ENCODE measurements at places on chromosomes 1 and 21.

GRCh38 chr1:39564941-39565340, 11.6 kb downstream of the PABPC4 start:
- DNase-seq, result no peak

DNA sequence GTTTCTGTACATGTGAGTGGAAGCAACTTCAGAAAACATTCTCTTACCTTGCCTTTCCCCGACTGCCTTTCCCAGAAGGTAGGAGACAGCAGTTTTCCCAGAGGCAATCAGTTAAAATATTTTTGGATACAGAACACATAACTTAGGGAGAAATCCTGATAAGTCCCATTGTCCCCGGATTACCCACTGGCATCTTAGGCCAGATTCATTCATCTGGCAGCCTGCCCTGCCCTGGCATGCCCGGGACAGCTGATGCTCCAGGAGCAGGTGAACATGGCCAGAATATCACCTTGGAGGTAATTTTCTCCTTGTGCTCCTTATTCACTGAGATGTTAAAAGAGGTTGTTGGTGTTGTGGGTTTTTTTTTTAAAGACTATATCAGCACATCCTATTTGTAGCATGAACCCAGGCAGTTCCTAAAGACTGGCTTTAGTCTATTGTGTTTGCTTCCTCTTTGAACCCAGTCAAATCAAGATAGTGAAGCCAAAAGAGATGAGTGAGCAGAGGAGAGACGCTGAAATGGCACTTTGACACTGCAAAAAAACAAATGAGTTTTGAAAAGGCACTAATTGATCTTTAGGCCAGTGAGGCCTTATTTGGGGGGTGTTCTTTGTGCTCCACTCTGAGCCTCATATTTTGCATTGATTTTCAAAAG, 139.6 kb downstream of the PLPP3 start:
- no peak for DNase-seq

DNA sequence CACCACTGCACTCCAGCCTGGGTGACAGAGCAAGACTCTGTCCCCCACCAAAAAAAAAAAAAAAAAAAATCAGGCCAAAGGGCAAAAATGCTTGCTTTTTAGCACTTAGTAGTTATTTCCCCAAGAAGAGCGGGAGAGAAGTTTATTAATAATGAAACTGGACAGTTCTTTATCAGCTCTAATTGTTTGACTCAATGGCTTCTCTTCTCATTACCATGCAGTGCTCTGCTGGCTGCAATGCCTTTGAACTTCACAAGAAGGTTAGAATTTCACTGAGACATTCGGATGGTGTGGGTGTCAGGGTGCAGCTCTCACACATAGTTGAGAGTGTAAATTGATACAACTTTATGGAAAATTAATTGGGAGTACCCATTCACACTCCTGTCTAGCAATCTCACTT, 63.7 kb downstream of the EDARADD start:
- DNase-seq, result no peak

DNA sequence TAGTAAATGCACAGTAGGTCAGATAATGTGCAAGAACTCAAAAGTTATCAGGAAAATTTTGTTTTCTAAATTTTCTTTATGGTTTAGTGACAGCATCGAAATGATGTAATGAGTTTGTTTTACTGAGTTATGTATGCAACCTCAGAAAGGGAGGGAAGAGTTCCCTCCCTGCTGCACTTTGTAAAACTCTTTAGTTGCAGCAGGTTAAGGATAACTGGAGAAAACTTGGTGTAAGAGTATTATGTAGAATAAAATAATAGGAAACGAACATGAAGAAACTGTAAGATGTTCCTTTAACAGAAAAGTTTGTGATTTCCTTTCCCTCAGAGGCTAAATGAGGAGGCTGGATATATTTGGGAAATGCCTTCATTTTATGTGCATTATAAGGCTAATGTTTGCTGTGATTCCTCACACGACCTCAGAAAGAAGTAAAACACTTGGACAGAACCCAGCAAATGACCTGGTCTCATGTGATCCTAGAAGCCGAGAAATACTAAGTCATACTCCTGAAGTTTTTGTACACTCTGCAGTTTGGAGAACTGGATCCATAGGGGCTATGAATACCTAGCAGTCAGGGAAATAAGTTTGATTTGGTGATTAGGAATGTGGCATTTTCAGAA, 35.4 kb downstream of the ADGRL2 start:
- no peak for DNase-seq

- no peak for DNase-seq
Measured at GRCh38 chr1:40344597-40344996, 27.5 kb upstream of the COL9A2 start.

DNA sequence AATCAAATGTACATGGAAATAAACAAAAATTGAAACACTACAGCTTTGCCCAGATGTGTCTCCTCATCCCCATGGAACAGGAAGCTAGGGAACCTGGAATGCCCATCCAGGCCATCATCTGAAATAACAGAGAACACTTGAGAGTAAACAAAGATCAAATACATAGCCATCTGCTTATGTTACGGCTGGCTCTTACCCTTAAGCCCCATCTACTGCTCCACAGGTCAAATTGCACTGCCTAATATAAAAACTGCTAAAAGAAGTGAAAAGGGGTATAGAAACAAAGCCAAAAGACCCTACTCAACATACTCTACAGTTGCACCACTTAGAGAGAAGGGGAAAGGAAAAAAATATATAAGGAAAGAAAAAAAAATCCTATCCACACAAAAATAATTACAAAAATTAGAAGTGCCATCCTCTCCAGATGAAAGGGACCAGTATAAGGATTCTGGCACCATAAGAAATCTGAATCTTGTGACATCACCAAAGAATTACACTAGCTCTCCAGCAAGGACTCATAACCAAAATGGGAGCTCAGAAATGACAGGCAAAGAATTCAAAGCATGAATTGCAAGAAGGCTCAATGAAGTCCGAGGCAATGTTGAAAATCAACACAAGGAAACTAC, 26.9 kb downstream of the OR6Y1 start:
- no peak for DNase-seq

DNA sequence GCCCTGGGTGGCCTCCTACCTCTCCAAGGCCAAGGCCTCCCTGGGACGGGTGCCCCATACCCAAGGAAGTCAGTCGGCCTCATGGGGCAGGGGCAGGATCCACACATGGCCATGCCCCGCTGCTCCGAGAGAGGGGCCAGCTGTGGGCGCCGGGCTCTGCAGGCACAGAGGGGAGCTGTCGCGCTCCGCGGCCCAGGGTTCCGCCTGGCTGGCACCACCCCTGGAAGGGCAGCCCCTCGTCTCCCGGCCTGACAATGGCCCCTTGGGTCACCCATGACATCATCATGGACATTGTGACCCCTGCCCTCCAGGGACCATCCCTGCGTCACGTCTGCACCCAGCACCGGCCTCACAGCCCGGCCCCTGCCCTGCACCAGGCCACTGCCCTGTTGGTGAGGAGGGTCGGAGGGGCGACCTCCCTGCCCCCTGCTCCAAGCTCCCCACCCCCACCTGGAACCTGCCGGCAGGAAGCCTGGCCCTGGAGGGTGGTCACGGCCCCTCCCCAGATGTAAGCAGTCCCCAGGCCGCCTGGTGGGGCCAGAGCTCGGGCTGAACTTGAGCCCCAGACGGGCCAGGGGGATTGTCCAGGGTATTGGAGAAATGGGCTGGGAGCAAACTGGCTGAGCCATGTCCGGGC, 5.8 kb downstream of the TTLL10 start:
- no peak for DNase-seq

GRCh38 chr21:35481005-35481404, 431.9 kb upstream of the RUNX1 start:
- no peak for DNase-seq

DNA sequence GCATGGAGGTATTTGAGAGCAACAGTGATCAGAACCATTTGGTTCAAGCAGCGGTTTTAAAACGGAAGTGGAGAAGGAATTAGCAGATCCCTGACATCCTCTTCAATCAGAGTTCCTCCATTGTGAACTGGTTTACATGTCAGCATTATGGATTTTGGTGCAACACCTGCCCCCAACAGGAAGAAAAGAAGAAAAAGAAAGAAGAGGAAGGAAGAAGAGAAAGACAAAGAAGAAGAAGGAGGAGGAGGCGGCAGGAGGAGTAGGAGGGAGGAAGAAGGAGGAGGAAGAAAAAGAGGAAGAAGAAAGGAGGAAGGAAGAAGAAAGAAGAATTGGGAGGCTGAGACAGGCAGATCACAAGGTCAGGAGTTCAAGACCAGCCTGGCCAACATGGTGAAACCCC, 17.4 kb downstream of the NDUFS5 start:
- DNase-seq, result no peak

- no peak for DNase-seq
Measured at GRCh38 chr1:114756009-114756892, 1.5 kb downstream of the CSDE1 start.

- no peak for DNase-seq
Measured at GRCh38 chr1:210625715-210626114, 297.0 kb downstream of the HHAT start.

DNA sequence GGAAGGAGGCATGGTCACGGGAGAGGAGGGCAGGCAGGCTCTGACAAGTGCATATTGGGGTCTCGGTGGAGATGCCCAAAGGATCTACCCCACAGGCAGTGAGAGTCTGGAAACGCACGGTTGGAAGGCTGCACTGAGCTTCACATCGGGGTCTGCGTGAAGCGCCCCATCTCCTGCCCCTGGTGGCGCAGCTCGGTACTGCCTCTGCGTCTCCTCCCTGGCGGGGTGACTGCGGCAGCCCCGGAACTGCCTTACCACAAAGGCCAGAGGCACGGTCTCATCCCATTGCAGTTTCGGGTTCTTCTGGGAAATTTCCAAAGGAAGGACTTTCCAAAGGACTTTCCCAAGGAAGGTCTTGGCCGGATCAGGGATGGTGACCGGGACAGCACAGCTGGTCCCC, 69.2 kb upstream of the AJAP1 start:
- no peak for DNase-seq

- no peak for DNase-seq
Measured at GRCh38 chr1:152806576-152806975, at the start of gene LCE1C. LCE1C (minus strand) TSS chr1:152806651; CDS start chr1:152805478, 1,173 bp downstream.

DNA sequence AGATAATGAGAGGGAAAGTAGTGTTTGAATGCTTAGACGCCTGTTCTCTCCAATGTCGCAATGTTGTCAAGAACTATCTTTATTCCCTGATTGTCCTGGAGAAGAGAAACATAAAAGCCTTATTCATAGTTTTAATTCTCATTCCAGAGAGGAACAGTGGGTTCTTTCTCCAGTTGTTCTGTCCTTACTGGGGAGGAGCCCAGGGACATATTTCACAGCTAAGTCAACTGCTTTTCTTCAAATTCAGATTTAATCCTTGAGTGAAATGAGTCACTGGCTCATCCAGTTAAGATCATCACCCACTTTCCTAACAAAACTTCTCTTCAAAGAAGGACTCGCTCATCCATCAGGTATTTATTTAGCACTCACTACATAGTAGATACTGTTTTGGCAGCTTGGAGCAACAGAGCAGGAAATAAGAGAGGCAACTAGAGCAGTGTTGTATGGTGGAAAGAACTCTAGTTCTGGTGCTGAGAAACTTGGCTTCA, 365.7 kb upstream of the USP24 start:
- peak; percentile 61 for DNase-seq

DNA sequence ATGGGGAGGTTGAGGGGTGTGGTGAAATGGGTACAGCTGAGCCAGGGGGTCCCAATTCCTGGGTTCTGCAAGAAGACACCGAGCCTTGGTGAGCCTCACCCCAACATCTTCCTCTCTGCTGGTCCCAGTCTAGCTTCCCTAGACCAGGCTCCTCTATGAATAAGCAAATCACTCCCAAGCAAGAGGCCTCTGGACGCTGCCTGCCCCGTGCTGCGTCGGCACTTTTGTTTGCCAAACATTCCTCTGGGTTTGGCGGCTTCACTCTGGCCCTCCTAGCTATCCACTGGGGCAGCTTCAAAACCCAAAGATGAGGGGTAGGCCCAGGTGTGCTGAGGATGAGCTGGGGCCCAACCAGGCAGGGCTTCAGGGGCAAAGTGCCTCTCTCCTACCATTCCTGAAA, 137.1 kb upstream of the CD34 start:
- no peak for DNase-seq

DNA sequence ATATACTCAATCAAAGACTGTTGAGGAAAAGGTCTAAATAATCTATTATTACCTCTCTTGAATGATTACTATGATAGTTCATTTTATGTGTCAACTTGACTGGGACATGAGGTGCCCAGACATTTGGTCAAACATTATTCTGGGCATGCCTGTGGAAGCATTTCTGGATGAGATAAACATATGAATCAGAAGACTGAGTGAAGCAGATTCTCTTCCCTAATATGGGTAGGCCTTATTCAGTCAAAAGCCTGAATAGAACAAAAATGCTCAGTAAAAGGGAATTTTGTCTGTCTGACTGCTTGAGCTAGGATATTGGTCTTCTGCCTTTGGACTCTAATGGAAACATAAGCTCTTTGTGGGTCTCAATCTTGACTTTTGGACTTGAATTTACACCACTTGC, 73.3 kb upstream of the SOX13 start:
- DNase-seq, result no peak

DNA sequence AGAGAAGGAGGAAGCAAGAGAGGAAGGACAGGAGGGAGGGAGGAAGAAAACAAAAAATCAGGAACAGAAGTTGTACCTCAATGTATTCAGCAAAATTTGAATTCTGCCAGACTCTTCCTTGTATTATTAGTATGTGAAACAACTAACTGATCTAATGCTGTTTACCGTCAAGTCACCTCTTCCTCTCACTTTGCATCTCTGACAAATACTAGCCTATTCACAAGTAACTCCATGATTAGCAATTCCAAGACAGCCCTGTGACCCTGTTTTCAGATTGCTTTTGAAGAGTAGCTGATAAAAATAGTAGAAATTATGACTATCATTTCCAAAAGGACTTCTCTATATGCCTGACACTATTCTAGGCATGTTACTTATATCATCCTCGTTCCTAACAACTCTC, 445.4 kb downstream of the NEGR1 start:
- DNase-seq, result no peak

DNA sequence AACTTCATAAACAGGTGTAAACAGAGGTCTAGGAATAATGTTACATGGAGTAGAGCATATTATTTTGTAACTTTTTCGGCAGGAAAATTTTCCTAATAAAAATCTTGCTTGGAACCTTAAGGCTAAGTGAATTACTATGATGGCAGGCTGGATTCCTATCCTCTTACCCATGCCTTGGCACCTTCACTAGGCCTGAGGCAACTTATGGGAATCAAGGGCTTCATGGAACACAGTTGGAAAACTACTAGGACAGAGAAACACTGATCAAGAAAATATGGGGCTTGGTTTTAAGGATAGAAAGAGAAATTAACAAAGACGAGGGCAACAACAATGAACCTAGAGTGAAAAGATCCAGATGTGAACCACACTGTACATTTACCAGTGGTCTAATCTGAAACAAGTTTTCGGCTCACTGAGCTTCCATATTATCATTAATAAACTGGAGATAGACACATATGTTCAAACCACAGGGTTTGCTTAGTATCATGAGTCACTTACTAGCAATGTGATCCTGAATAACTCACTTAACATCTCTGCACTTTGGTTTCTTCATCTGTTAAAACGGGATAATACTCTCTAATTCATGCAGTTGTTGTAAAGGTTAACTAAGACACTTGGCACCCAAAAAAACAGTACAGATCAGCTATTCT, 68.5 kb downstream of the GPATCH2 start:
- DNase-seq, result no peak

All from breast epithelium (tissue), 4 donors.